ENCODE measurements at places on chromosomes 16 and 17. TPM values are rescaled to one million over a fixed set of nuclear protein-coding genes. Genes with fewer than 3 reads are reported as not detected.

Gene HSD17B2
- not detected for total RNA-seq

Gene PYDC1
- not detected for total RNA-seq

- DNase-seq: no peak
Measured at GRCh38 chr16:56207421-56207820, 16.1 kb downstream of the GNAO1 start.

DNA sequence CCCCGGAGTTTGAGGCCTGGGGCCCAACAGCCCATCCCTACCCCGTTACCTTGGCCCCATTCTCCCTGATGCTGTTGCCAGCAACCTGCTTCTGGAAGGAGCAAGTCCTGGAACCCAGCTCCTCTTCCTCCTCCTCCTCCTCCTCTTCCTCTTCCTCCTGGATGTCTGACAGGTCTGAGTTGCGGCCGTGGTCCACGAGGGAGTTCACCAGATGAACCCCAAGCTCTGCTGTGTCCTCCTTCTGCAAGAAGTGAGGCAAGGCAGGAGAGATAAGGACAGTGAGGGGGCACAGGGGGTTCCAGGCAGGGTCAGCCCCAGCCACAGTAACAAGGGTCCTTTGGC is 18.7 kb downstream of the TSPOAP1 start:
- DNase-seq: no peak

Gene HS3ST3A1
- not detected for total RNA-seq

DNA sequence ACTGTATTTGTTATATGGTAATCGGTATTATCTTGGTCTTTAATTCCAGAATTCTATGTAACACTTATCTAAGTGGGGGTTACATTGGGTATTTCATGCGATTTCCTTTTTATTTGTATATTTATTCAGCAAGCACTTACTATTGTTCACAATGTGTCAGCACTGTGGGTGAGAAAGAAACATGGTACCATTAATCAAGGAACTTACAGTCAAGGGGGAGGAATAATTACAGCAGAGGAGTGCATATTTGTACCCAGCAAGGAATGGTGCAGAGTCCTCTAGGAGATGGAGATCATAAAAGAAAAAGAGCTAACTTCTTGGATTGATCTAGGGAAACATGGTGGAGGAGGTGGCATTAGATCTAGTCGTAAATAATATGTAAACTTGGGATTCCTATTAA is 117.0 kb upstream of the KCNJ16 start:
- no peak for DNase-seq

DNA sequence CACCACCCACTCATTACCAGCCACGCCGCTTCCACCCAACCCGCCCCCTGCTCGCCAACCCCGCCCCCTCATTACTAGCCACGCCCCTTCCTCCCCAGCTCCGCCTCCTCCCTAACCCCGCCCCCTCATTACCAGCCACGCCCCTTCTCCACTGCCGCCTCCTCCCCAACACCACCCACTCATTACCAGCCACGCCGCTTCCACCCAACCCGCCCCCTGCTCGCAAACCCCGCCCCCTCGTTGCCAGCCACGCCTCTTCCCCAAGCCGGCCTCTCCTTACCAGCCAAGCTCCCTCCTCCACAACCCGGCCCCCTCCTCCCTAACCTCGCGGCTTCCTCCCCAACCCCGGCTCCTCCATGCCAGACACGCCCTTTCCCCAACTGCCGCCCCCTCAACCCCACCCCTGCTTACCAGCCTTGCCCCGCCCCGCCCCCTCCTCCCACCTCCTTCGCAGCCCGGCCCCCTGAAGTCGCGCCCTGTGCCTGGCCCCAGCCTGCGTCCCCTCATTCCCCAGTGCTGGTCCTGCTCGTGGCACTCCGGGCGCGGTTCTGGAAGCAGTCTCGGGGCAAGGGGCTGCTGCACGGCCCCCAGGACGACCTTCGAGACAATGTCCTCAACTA is 7.3 kb downstream of the SLC22A31 start:
- no peak for DNase-seq

- no peak for DNase-seq
Measured at GRCh38 chr17:69757688-69758430, 317.2 kb upstream of the KCNJ16 start.

DNA sequence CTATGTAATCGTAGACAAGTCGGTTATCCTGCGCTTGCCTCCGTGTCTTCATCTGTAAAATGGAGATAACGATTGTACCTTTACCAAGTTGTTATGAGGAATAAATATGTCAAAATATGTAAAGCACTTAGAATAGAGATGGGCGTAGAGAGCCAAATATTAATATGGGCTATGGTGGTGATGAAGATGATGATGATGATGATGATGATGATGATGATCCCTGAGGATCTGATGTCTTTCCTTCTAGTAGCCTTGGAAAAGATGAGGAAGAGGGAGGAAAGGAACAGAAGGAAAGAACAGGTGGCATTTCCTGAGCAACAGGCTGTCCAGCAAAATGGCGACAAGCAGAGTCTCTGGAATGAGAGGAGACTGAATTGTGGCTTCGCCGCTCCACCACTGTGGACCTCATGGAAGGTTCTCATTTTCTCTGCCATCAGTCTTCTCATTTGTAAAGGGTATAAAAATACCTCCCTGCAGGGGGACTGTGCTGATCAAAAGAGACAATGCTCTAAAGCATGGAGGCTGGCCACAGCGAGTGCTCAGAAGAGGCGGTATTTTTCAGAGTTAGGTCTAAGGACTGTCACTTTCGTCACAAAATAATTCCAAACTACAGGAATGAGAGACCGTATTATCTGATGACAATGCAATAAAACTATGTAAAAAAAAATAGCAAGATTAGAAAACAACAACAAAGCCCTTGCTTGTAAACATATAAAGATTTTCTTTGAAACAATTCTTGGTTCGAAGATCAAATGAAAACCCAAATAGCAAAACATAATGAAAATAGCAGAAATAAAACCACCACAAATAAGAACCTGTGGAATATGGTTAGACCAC is 17.2 kb upstream of the RCVRN start:
- DNase-seq: no peak

DNA sequence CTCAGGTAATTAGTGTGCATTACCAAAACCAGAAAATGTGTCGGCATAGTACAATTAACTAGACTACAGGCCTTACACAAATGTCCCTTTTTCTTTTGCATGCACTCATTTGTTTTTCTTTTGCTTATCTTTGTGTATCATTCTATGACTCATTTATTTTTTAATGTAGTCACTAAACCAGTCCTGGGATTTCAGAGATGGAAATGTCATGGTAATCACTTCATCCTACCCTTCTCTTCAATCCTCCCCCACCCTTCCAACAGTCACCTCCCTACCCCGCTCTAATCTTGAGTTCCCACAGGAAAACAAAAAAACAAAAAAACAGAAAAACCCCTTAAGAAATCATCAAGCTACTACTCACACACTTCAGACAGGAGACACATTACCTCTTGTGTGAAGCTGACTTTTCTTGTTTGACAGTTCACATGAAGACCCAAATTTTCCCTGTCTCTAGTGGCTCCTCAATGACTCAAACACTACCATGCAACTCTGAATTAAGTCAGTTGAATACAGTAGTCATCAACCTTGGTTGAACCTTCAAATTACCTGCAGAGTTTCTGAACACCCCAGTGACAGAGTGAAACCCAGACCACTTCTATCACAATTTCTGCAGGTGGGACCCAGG is 242.4 kb upstream of the SALL1 start:
- no peak for DNase-seq

- no peak for DNase-seq
Measured at GRCh38 chr16:83365166-83365565, 442.6 kb upstream of the HSBP1 start.

GRCh38 chr17:79691931-79692330 is 38.8 kb upstream of the ENPP7 start:
- DNase-seq: no peak

DNA sequence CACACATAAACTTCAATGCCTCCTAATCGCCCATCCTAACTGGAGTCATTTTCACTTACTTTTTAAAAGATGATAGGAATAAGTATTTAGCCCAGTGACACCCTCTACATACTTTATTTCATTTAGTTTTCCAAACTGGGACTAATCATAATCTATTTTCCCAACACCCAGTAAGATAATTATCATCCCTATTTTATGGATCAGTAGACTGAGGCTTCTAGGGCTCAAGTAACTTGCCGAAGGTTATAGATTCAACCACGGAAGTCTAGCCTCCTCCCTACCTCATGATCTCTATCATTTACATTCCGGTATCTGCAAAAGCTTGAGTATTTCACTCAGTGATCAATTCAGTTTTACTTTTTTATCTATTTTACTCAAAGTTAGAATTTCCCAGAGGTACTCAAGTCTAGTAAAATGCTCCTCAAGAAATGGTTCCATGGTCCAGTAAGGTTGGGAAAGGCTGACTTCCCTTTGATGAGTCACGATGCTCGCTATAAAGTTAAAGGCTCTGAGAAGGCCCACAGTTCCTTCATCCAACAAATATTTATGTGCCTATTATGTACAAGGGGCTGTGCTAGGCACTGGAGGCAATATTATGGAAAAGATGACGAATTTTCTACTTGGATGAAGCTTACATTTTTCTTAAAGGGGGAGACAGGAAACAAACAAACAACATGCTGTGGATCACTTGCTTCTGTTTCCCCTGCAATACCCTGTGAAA is 75.1 kb downstream of the TOX3 start:
- no peak for DNase-seq

GRCh38 chr17:7846765-7847661 is 7.9 kb upstream of the TMEM88 start:
- DNase-seq: no peak

Gene TGFB1I1
- 0.59 TPM for total RNA-seq

Measured in CD8-positive, alpha-beta memory T cell (primary cell).